Activated CD8-positive, alpha-beta T cell treated with anti-CD3 and anti-CD28 coated beads for 36 hours (primary cell): ENCODE measurements at places on chromosomes 2 and 18. TPM values are rescaled to one million over a fixed set of nuclear protein-coding genes. Genes with fewer than 3 reads are reported as not detected.

GRCh38 chr2:40062381-40062780, 283.3 kb upstream of the THUMPD2 start:
- DNase-seq: no peak

- DNase-seq: no peak
These were observed 21.9 kb upstream of the ROCK2 start for GRCh38 chr2:11366326-11366741.

- DNase-seq: no peak
These were observed 50.7 kb downstream of the CIB4 start for GRCh38 chr2:26590508-26590907.

DNA sequence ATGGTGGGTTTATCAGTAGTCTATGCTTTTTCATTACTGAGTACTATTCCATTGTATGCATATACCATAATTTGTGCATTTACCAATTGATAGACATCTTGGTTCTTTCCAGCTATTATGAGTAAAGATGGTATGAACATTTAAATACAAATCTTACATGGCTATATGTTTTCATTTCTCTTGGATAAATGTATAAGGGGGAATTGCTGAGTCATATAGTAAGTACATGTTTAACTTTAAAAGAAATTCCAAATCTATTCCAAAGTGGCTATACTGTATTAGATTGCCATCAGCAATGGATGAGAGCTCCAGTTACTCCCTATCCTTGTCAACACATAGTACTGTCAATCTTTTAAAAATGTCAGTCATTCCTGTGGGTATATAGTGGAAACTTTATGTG, 243.9 kb downstream of the CDCA7 start:
- DNase-seq: no peak

DNA sequence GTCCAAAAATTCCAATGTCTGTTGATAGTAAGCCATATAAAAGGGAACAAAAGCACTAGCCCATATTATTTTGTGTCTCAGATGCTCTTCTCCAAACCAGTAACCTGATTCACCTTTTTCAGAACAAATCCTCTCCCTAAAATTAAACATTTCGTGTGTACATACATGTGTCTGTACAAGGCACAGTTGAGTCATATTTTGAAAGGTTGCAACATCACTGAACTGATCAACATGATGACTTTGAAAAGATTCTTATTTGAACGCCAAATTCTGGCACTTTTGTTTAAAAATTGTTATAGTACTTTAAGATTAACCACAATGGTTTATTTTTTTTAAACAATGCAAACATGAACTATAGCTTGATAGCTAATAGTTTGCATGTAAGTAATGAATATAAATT, 102.5 kb downstream of the RIT2 start:
- no peak for DNase-seq

GRCh38 chr2:14126846-14127245, 505.7 kb upstream of the LRATD1 start:
- DNase-seq: no peak

DNA sequence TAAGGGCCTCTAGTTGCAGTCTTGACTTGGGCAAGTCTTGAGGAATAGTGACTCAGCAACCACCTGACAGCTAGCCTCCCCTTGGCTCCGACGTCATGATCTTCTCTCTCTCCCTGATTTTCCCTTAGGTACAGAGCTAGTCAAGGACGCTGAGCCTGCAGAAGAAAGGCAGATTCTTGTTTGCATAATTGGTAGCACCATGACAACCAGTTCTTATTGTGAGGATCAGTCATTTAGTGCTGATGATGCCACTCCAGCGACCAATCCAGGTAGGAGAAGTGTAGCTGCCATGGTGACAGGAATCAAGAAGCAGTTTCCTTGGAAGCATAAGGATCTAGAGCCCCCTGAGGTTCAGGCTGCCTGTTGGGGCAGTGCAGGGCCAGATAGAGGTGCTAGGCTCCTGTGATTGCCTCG, 2.8 kb upstream of the RESP18 start:
- no peak for DNase-seq

- no peak for DNase-seq
These were observed 3.9 kb downstream of the GYPC start for GRCh38 chr2:126659562-126660467.

DNA sequence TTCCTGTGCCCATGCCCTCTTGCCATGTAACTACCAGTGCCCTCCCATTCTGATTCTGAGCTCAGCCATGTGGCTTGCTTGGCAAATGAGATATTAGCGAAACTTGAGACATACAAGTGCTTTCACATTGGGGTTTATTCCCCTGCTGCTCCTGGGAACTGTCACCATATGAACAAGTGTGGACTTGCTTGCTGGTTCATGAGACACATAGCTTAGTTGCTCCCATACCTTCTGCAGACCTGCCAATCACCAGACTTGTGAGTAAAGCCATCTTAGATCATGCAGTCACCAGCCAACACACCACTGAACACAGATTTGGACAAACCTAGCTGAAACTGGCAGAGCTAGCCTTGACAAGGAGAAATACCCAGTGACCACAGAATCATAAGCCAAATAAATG, 155.1 kb downstream of the SS18 start:
- no peak for DNase-seq

- DNase-seq: no peak
These were observed 286.4 kb downstream of the AGPS start for GRCh38 chr2:177678939-177679338.

DNA sequence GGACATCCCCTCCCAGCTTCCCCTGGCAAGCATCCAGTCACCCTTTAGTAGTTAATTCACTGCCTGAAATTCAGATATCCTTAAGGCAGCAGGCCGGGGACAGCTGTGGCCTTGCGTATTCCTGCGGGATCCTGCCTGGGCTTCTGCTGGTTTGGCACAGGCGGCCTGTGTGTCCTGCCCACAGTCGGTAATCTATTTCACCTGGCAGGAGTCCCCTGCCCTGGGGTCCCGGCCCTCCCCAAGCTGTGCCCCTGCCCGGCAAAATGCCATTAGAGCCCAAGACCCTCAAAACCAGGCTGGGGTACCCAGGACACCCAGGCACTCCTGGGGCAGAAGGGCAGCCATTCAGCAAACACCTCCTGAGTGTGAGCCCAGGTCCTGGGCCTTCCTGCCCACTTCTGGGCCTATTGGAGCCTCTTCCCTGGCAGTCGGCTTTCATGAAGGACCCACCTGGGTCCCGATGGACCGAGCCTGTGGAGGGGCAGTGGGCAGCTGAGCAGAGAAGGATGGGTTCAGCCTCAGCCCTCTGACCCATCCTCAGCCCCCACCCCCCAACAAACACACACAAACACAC, 11.6 kb downstream of the CROCC2 start:
- no peak for DNase-seq

DNA sequence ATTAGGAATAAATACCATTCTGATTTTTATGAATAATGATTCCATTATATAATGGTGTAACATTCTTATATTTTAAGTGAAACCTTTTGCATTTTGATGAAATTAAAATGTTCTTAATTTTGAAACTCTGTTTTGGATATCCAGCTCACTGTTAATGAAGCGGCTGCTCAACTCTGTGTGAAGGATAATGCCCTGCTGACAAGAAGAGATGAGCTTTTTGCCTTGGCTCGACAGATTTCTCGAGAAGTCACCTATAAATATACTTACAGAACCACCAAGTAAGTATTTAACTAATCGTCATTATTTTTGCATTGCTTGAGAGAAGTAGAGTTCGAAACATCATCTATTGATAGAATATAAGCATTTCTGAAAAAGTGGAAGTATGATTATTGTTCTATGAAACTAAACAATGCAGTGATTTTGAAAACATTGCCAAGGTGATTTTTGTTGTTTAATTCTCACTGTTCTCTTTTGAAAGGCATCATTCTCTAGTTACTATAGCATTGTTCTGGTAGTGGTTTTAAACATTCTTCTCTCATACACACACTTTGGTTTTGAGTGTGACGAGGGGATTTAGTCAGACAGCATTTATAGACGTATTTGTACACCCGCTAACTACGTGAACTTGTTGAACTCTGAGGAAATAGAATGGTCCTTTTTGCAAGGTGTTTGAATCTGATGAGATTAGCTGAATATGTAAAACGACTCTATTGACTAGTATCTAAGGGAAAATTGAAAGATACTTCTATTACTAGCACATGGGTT, 21.5 kb downstream of the NAB1 start:
- no peak for DNase-seq

- DNase-seq: no peak
These were observed 51.2 kb downstream of the FAM124B start for GRCh38 chr2:224350703-224351102.

- DNase-seq: no peak
These were observed 33.3 kb upstream of the TXNDC2 start for GRCh38 chr18:9852266-9853081.

NOSTRIN gene
- total RNA-seq: not detected

LCT gene
- 0.29 TPM for total RNA-seq

RNASEH1 gene
- 24.7 TPM for total RNA-seq

IL36A gene
- total RNA-seq: not detected

COL6A3 gene
- 4.0 TPM for total RNA-seq

DNAH7 gene
- total RNA-seq: 0.07 TPM

RGPD3 gene
- total RNA-seq: 0.34 TPM

UGT1A5 gene
- total RNA-seq: not detected

RANBP2 gene
- total RNA-seq: 69.6 TPM

C2orf78 gene
- total RNA-seq: not detected

UGT1A3 gene
- total RNA-seq: not detected

NPPC gene
- total RNA-seq: 3.5 TPM
